HFFc6 (cell line): ENCODE measurements at places on chromosomes 11 and 22. TPM values are rescaled to one million over a fixed set of nuclear protein-coding genes. Genes with fewer than 3 reads are reported as not detected.

The RRP8 gene
- total RNA-seq = 17.2 to 26.7 TPM (median 17.7 TPM) in 3 replicates

The MCHR1 gene
- total RNA-seq = 0.12 TPM in 1 of 3 replicates, not detected in the others

The C22orf31 gene
- not detected in 3 replicates for total RNA-seq

The DLG2 gene
- total RNA-seq = 0.39 and 1.00 TPM in 2 replicates

The SCGB1A1 gene
- not detected in 3 replicates for total RNA-seq

The OR51I1 gene
- not detected in 3 replicates for total RNA-seq

The C11orf97 gene
- not detected in 3 replicates for total RNA-seq

The SLC22A8 gene
- not detected in 2 replicates for total RNA-seq

The NXPE2 gene
- not detected in 3 replicates for total RNA-seq

The BTBD10 gene
- total RNA-seq = 32.7 to 35.1 TPM (median 34.1 TPM) in 3 replicates

The KRTAP5-8 gene
- not detected in 3 replicates for total RNA-seq

The HARBI1 gene
- 4.5 to 5.6 TPM (median 5.5 TPM) in 3 replicates for total RNA-seq

The ABTB2 gene
- total RNA-seq = 2.5 and 4.0 TPM in 2 replicates

The OR6T1 gene
- total RNA-seq = not detected in 3 replicates

The C11orf87 gene
- total RNA-seq = 0.08 and 0.40 TPM in 2 replicates

The SSTR3 gene
- total RNA-seq = not detected in 3 replicates

The NCR3LG1 gene
- total RNA-seq = 2.5 TPM in 2 replicates
